ENCODE measurements at places on chromosomes 16 and 17.

- no peak for DNase-seq
These were observed 403.6 kb downstream of the RBFOX1 start for GRCh38 chr16:7736138-7736665.

GRCh38 chr16:80608946-80609345 is 68.2 kb downstream of the DYNLRB2 start:
- DNase-seq: no peak

DNA sequence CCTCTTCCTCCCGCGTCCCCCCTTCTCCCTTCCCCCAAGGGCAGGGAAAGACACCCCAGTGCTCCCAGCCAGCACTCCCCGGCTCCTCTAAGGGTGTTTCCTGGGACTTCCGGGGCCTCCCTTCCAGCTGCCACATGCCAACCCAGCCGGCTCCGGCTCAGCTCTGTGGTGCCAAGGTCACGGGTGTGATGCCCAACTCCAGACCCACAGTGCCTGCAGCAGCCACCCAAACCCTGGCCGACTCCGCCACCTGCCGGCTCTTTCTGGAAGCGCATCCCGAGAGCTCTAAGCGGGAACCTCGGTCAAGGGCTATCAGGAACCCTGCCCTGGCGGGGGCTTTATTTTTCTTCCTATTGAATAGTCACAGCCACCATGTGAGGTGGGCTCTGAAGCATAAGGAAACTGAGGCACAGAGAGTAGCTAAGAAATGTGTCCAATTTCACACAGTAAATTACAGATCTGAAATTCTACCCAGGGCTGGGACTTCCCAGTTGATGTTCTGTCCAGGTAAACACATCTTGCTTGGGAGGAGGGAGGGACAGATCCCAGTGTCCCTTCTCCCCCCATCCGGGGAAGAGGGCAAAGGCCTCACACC is 3.3 kb upstream of the PPP1R1B start:
- DNase-seq: peak; percentile 85

DNA sequence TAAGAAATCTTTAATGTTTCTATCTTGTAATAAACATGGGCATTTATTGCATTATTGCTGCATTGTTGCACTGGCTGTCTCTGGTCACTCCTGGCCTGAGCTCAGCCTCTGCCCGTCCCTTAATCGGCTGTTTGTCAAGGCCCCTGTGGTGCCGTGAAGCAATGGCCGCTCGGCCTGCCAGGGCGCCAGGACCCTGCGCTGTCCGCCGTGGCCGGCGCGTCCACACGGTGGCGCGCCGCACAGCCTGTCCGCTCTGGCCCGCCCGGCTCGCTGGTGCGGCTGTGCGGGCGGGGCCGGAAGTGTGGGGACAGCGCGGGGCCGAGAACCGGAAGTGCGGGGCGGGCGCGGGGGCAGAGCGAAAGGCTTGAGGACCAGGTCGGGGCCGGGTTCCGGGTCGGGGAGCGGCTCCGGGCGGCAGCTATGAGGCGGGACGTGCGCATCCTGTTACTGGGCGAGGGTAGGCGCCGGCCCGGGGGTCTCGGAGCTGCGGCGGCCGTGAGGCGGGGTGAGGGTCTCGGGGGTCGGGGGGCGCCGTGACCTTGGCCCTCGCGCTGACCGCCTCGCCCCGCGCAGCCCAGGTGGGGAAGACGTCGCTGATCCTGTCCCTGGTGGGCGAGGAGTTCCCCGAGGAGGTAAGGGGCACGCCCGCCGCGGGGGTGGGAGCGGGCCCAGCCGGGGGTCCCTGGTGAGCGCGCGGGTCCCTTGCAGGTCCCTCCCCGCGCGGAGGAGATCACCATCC is at the start of gene RHOT2:
TSS of gene RHOT2 (plus strand) at position 353 of the 739 bp plus-strand sequence. CDS start at position 421, 68 bp downstream.
- peak; percentile 93 for DNase-seq

GRCh38 chr16:16045296-16045695 is 95.9 kb downstream of the ABCC1 start:
- no peak for DNase-seq

GRCh38 chr17:31798205-31798724 is 60.8 kb downstream of the COPRS start:
- no peak for DNase-seq

DNA sequence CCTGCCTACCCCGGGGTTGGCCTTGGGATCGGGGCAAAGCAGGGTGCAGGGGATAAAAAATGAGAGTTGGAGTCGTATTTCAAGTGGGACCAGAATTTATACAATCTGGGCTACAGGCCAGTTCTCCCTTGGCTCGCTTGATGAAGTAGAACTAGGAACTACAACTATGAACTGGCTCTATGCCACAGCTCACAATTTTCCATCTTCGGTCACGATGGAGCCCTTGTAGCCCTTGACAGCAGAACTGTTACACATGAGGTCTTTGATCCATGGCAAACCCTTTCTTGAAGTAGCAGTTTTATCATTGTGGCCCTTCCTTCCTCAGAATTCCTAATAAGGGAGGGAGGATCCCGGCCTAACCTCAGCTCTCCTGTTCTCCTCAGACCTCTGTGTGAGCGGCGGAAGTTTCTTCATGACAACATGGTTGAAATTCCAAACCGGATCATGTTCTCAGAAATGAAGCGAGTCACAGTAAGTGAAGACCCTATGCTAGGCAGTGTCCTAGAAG is 17.1 kb downstream of the LIG3 start:
- DNase-seq: no peak

DNA sequence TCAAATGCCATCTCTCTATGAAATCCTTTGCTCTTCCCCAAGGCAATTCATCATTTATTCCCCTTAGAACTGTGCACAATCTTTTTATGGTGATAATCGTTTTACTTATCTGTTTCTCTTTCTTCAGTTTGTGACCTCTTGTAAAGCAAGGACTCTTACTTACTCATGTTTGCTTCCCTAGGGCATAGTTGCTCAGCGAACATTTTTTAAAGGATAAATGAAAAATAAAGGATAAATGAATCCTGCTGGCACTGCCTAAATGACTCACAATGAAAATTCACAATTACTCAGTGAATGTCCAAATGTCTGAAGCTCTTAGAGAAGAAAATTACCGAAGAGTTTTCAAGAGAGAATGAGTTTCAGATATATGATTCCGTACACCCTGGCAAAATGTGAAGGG is 671.7 kb downstream of the CDH11 start:
- DNase-seq: no peak

DNA sequence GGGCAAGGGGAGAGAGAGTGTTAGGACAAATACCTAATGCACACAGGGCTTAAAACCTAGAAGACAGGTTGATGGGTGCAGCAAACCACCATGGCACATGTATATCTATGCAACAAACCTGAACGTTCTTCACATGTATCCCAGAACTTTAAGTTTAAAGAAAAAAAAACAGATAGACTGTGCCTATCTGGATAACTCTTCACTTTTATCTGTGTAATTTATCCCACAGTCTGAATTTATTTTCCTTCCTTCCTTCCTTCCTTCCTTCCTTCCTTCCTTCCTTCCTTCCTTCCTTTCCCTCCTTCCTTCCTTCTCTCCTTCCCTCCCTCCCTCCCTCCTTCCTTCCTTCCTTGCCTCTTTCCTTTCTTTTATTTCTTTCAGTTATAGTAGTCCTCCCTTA is 370.7 kb downstream of the CDH8 start:
- no peak for DNase-seq

DNA sequence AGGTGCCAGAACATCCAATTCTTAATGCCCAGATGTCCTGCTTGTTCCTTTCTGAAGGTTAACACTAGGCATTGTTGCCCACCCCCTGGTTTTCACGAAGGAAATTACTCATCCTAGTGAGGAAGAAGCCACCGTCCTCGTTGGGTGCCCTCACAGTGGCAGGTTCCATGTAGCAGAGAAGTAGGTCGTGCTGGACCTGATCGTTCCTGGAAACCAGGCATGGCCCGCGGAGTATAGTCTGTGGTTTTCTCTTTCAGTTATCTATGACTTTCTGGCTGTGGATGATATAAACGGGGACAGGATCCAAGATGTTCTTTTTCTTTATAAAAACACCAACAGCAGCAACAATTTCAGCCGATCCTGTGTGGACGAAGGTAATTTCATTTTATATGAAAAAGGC is 16.5 kb downstream of the RGS11 start:
- DNase-seq: no peak

DNA sequence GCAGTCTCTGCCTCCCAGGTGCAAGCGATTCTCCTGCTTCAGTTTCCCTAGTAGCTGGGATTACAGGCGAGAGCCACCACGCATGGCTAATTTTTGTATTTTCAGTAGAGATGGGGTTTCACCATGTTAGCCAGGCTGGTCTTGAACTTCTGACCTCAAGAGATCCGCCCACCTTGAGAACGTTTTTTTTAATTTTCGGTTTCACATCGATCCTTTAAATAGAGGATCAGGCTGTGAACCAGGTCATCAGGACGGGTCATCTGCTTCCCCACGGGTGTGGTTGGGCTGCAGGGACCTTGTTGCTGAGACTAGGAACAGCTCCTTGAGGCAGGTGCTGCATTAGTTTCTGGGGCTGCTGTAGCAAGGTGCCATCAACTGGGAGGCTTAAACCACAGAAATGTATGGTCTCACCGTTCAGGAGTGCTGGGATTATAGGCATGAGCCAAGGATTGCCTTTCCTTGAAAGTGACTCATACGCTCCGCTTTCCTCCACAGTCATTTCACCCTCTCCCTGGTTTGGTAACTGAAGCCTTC is 7.9 kb upstream of the NAGPA start:
- no peak for DNase-seq

- DNase-seq: peak; percentile 89
These were observed at the start of gene SRCIN1 for GRCh38 chr17:38605841-38606645. Gene SRCIN1 (minus strand): TSS chr17:38605952. CDS start chr17:38605705, 247 bp downstream.

DNA sequence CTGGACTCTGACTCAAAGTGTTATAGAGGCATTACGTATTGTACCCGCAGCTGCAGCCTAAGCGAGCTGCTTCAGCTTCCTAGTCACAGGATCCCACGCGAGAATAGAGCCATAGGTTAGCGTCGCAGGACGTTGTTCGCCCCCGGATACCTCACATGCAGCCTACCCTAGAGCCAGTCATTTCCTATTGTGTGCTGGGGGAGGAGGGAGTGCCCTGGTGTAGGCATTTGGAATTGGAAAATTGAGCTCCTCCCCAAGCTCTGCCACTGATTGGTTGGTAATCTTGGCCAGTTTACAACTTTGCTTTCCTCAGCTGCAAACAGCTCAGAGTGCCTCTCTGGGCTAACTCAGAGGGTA is 530 bp downstream of the NAA60 start:
- DNase-seq: peak; percentile 38

GRCh38 chr17:76543826-76544545 is 4.1 kb downstream of the PRCD start:
- DNase-seq: peak; percentile 82

- DNase-seq: no peak
These were observed 23.8 kb downstream of the ENGASE start for GRCh38 chr17:79098282-79098867.

DNA sequence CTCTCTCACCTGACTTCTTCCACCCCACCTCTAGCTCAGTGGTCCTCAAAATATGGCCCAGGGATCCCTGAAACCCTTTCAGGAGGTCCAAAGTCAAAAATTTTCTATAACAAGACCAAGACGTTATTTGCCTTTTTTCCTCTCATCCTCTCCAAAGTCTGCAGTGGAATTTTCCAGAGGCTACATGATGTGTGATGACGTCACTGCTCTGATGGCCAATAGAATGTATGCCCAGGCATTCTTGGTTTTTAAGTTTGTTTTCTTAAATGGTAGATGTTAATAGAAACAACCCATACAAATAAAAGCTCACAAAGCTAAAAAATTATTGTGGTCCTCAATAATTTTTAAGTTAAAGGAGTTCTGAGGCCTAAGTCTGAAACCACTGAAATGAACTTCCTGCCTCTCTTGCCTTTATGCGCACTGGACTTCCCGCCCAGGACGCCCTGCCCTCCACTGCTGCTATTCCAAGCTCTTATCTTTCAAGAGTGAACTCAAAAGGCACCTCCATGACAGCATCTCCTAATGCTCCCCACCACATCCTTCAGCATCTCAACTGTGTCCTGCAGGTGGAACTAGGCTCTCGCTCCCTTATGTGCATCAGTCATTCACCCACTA is 13.5 kb downstream of the UBE2O start:
- DNase-seq: no peak

GRCh38 chr16:78285437-78285922 is 186.0 kb downstream of the WWOX start:
- DNase-seq: no peak

GRCh38 chr16:25110387-25110947 is 1.1 kb upstream of the LCMT1 start:
- DNase-seq: peak; percentile 43

DNA sequence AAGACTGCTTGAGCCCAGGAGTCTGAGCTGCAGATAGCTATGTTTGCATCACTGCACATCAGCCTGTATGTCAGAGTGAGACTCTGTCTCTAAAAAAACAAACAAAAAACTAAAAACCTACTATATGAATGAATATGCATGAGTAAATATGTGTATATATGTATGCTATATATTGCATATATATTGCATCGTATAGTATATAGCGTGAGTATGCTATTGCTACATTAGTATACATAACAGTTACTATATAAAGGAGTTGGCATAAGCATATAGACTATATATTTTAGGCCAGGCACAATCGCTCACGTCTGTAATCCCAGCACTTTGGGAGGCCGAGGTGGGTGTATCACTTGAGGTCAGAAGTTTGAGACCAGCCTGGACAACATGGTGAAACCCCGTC is 16.1 kb downstream of the DDX42 start:
- DNase-seq: no peak

GRCh38 chr16:6190776-6191175 is 1093.2 kb upstream of the EEF2KMT start:
- no peak for DNase-seq

GRCh38 chr17:75263055-75263454 is 1.4 kb downstream of the MRPS7 start:
- no peak for DNase-seq

- DNase-seq: no peak
These were observed 393 bp upstream of the PSMB10 start for GRCh38 chr16:67936880-67937605.

- DNase-seq: no peak
These were observed 53.4 kb upstream of the NLK start for GRCh38 chr17:27989046-27989445.

DNA sequence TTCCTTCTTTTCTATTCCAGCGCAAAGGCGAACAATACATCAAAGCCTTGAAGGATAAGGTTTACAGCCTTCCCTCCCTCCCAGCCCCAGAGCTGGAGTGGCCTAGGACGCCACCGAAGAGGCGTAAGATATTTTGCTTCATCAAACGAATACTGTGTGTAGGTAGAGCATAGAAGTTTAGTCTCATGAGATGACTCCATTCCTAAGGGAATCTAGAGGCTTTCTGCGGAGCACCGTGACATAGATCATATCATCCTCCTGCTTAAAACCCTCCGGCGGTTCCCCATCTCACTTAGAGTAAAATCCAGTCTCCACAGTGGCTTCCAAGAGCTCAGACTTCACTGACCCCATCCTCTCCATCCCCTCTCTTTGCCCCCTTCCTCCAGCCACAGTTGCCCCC is 191.9 kb downstream of the IRX3 start:
- DNase-seq: no peak

DNA sequence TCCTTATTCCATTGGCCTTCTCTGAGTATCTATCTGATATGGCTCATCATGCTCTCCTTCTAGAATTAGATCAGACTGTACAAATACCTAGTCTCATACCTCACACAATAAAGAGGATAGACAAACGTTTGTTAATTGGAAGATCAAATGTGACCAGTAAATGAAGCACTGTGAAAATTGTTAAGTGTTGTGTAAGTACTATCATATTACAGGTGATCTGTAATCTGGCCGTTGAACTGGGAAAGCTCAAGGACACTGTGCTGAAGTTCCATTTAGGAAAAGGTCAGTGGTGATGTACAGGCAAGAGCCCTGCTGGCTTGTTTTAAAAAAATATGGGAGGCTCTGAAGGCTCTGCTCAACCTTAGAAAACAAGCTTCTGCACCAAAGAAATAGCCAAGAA is 38.5 kb upstream of the CORO6 start:
- no peak for DNase-seq

- no peak for DNase-seq
These were observed 116.8 kb downstream of the WWOX start for GRCh38 chr16:78216166-78216745.

GRCh38 chr17:57705921-57706695 is 39.0 kb downstream of the CCDC182 start:
- DNase-seq: no peak
